Smooth muscle cell of bladder (primary cell): ENCODE measurements at places on chromosomes 4 and X. TPM values are rescaled to one million over a fixed set of nuclear protein-coding genes. Genes with fewer than 3 reads are reported as not detected.

IL1RAPL1 gene
- total RNA-seq: 0.43 and 0.46 TPM in 2 replicates

CT45A3 gene
- total RNA-seq: not detected in 2 replicates

WDR13 gene
- total RNA-seq: 171 and 172 TPM in 2 replicates

RAB39B gene
- total RNA-seq: 0.83 and 0.85 TPM in 2 replicates

LUZP4 gene
- not detected in 2 replicates for total RNA-seq

TLR7 gene
- total RNA-seq: not detected in 2 replicates

HTR2C gene
- total RNA-seq: under 0.01 TPM in 2 replicates

ADRA2C gene
- total RNA-seq: 0.14 and 0.37 TPM in 2 replicates

IGSF1 gene
- not detected in 2 replicates for total RNA-seq
